ENCODE measurements at places on chromosomes 3 and 15. TPM values are rescaled to one million over a fixed set of nuclear protein-coding genes. Genes with fewer than 3 reads are reported as not detected.
A peak's percentile ranks its signal among the peaks of the same experiment; 100 is the strongest.

HDC gene
- 2.7 TPM for total RNA-seq

SHC4 gene
- 21.2 TPM for total RNA-seq

TMEM158 gene
- 0.66 TPM for total RNA-seq

SLMAP gene
- 53.4 TPM for total RNA-seq

ABHD5 gene
- 19.5 TPM for total RNA-seq

TRPM1 gene
- not detected for total RNA-seq

INKA1 gene
- total RNA-seq: 1.1 TPM

SLC12A1 gene
- total RNA-seq: not detected

A4GNT gene
- total RNA-seq: not detected

DNA sequence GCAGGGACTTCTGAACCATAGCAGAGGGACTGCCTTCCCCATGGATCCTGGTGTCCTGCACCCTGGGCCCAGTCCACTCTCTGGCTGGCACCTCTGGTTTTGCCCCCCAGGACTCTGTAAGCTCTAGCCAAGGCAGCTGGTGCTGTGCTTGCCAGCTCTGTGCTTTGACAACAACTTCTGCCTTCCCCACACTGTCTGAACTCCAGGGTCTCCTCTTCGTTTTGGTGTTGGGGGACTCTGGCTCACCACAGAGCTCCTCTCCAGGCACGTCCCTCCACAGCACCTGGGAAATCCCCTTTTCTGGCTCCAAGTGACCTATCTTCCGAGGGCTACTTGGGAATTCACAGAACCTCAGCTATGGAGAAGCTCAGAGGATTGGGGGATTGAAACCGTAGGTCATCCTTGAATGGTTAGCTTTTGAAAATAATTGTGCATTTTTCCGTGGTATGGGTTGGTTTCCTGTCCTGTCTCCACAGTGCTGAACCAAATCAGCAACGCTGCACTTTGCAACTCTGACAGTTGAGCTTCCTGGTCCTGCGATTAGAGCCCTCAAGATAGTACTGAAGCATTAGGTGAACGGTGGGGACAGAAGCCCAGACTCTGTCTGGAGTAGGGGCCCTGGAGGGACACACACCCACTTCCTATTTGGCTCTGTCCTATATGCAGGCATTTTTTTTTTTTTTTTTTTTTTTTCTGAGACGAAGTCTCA is 152.4 kb downstream of the APBA2 start:
- DNase-seq: no peak
- H3K4me1 ChIP-seq: peaks cover 10% of the 10 kb centered on the region
- no peak overlapping the region for H3K4me3 ChIP-seq
- no peak overlapping the region for H3K27ac ChIP-seq

DNA sequence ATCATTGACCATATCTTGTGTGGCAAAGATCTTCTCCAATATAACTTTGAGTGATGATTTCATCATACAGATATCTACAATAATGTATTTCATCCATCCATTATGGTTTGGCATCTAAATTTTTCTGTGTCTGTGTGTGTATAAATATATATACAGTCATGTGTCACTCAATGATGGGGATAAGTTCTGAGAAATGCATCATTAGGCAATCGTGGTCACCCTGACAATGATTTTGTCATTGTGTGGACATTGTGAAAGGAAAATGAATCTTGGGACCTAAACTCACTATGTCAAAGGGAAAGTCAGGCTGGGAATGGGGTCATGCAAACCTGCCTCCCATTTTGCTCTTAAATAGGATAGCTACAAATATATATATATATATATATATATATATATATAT is 12.4 kb downstream of the CFAP161 start:
- no peak for DNase-seq
- peaks cover 14% of the 10 kb centered on the region for H3K27me3 ChIP-seq
- H3K4me3 ChIP-seq: no peak overlapping the region
- no peaks in the 10 kb centered on the region for H3K36me3 ChIP-seq
- no peak overlapping the region for H3K27ac ChIP-seq
- peaks cover 2% of the 10 kb centered on the region for H3K4me1 ChIP-seq

DNA sequence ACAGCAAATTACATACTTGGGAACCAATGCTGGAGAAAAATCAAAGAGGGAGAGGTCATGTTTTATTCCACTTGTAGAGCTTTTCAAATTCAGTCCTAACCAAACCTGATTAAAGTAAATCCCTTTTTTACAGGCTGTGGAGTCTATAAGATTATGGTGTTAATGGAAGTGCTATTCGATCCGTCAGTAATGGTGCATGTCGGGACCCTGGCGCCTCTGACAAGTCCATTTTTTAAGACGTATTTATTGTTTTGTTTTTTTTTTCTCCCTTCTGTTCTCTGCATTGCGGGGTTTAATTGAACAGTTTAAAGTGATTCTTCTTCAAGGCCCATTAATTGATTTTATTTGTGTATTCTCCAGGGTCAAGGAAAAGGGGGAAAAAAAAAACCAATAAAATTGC is 725.9 kb downstream of the TUSC7 start:
- no peaks in the 10 kb centered on the region for H3K36me3 ChIP-seq
- H3K4me1 ChIP-seq: no peaks in the 10 kb centered on the region
- H3K27me3 ChIP-seq: no peaks in the 10 kb centered on the region
- H3K4me3 ChIP-seq: no peak overlapping the region
- DNase-seq: no peak
- H3K27ac ChIP-seq: no peak overlapping the region

- H3K4me3 ChIP-seq: peak overlapping the region; percentile 76
- H3K36me3 ChIP-seq: no peaks in the 10 kb centered on the region
- H3K4me1 ChIP-seq: peaks cover 72% of the 10 kb centered on the region
- DNase-seq: peak; percentile 80
- H3K27me3 ChIP-seq: no peaks in the 10 kb centered on the region
- H3K27ac ChIP-seq: peak overlapping the region; percentile 93
Observed at GRCh38 chr3:195550723-195551122, 7.6 kb upstream of the PPP1R2 start.

- H3K4me3 ChIP-seq: no peak overlapping the region
- H3K27ac ChIP-seq: no peak overlapping the region
- H3K4me1 ChIP-seq: no peaks in the 10 kb centered on the region
Observed at GRCh38 chr3:10581716-10582115, 76.3 kb upstream of the ATP2B2 start.

DNA sequence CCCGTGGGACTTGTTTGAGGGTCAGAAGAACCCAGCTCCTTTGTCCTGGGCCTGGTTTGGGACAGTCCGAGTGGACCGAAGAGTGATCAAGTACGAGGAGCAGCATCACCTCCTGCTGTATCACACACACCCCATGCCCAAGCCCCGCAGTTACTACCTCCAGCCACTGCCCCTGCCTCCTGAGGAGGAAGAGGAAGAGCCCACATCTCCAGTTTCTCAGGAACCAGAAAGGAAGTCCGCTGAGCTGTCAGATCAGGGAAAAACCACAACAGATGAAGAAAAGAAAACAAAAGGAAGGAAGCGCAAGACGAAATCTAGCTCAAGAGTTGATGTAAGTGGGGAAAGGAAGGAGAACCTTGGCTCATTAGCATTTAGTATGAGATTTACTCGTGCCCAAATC is 3.3 kb upstream of the P2RY12 start:
- H3K4me1 ChIP-seq: peaks cover 8% of the 10 kb centered on the region
- no peak for DNase-seq
- no peak overlapping the region for H3K4me3 ChIP-seq
- H3K27me3 ChIP-seq: peaks cover 7% of the 10 kb centered on the region
- H3K27ac ChIP-seq: no peak overlapping the region

DNA sequence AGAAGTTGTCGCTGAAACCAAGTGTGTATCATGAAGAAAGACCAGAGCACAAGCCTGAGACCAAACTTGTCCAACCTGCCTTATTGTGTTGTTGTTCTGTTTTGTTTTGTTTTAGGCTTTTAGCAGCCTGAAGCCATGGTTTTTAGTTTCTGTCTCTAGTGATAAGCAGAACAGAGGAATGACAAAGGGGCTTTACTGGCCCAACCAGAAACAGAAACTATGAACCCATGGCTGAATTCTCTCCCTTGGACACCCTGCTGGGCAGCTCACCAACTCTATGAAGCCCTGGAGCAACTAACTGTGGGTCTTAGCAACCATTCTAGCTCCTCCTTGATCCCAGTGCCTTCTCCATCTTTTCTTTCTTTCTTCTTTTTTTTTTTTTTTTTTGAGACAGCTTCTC is 30.3 kb downstream of the HCLS1 start:
- H3K4me1 ChIP-seq: peaks cover 2% of the 10 kb centered on the region
- H3K4me3 ChIP-seq: no peak overlapping the region

GRCh38 chr15:66783725-66784124 is 81.7 kb downstream of the SMAD6 start:
- H3K27ac ChIP-seq: no peak overlapping the region
- H3K27me3 ChIP-seq: no peaks in the 10 kb centered on the region
- H3K4me1 ChIP-seq: no peaks in the 10 kb centered on the region
- no peaks in the 10 kb centered on the region for H3K36me3 ChIP-seq

DNA sequence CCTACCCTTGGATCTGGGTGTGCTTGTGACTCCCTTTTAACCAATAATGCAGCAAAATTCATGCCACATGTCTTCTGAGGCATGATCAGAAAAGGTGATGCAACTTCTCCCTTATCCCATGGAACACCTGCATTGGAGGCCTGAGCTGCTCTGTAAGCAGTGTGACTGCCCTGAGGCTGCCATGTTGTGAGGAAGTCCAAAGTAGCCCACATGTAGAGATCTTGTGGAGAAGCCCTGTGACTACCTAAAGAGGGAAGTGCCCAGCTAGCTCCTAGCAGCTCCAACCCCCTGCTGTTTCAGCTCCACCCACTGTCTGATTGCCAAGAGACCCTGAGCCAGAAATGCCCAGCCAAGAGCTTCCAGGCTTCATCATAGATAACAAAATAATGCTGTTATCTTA is 6.4 kb upstream of the NR1D2 start:
- H3K36me3 ChIP-seq: no peaks in the 10 kb centered on the region
- peaks cover 32% of the 10 kb centered on the region for H3K27me3 ChIP-seq
- no peak overlapping the region for H3K27ac ChIP-seq
- DNase-seq: no peak

- peak overlapping the region; percentile 88 for H3K27ac ChIP-seq
- no peaks in the 10 kb centered on the region for H3K36me3 ChIP-seq
- H3K4me1 ChIP-seq: peaks cover 41% of the 10 kb centered on the region
- H3K27me3 ChIP-seq: peaks cover 8% of the 10 kb centered on the region
- H3K4me3 ChIP-seq: peak overlapping the region; percentile 7
- no peak for DNase-seq
Observed at GRCh38 chr15:52013151-52013791, 5.7 kb upstream of the MAPK6 start.

DNA sequence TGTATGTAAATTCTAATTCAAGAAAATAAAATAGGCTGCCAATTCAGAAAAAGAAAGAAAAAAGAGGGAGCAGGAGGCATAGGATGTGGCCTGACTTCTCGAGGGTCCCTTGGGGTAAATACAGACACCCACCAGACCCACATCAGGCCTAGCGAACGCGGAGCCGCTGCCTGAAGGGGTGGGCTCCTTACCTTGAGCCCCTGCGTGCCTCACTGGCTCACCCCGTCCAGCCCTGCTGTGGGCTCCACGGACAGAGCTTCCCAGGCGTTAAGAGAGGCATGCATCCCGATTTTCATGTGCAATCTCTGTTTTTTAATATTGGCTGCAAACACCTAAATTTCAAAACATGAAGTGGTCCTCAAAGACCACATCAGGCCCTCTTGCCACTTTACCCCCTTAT is 257.8 kb downstream of the PLCL2 start:
- DNase-seq: no peak
- H3K4me3 ChIP-seq: no peak overlapping the region
- peaks cover 3% of the 10 kb centered on the region for H3K27me3 ChIP-seq
- peaks cover 36% of the 10 kb centered on the region for H3K4me1 ChIP-seq

DNA sequence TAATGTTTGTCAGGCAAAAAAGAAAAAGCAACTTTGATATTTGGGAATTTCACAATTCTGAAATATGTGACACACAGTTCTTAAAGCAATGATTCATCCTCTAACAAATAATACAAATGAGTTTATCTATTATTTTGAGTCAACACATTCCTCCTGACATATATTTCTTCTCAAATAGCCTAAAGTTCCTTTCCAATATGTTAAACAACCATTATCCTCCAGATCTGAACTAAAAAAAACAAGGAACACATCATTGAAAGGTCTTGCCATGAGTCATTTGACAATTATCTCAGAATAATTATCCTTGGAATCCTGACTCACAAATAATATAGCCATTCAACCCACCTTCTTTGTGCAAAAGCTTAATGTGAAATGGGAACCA is 208.7 kb upstream of the CDIN1 start:
- DNase-seq: no peak
- H3K27ac ChIP-seq: no peak overlapping the region
- H3K4me3 ChIP-seq: no peak overlapping the region
- no peaks in the 10 kb centered on the region for H3K36me3 ChIP-seq

- no peaks in the 10 kb centered on the region for H3K36me3 ChIP-seq
- H3K27me3 ChIP-seq: peaks cover 63% of the 10 kb centered on the region
- DNase-seq: no peak
Observed at GRCh38 chr3:45889337-45889736, 3.0 kb downstream of the CCR9 start.

DNA sequence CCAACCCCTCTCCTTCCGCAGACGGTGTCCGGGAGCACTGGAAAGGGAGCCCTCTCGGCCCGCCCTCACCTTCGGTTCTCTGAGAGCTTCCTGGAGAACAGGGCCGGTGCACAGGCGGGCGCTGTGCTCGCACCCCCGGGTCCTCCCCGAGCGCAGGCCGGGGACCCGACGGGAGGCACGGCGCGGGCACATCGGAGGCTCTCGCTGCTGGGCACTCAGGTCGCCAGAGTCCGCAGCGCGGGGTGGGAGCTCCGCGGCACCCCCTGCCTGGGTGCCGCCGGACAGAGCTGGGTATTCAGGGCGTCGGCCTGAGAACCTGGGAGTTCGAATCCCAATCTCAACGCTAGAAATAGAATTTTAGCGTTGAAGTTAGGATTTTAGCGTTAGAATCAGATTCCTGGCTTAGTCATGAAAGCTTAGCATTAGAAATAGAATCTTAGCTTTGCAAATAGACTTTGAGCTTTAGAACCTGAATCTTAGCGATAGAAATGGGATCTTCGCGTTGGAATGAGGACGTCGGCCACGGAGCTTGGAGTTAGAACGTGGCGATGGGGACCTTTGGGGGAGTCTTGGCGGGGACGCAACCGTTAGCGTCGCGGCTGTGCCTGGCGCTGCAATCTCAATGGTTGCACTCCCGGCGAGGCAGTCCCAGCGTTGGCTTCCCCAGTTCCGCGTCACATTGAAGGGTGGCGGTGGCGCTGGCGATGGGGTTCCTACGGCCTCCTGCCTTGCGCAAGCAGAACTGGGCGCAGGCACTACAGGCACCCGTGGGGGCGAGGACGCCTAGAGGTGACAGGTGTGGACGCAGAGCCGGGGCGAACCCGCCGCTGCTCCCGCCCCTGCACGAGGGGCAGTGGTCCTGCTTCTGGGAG is 549 bp downstream of the TRH start:
- H3K36me3 ChIP-seq: no peaks in the 10 kb centered on the region
- H3K4me3 ChIP-seq: peak overlapping the region; percentile 57

- H3K4me1 ChIP-seq: peaks cover 17% of the 10 kb centered on the region
Observed at GRCh38 chr3:20185331-20185678, 701 bp downstream of the SGO1 start.

GRCh38 chr3:61892891-61893290 is 331.5 kb downstream of the PTPRG start:
- no peak overlapping the region for H3K4me3 ChIP-seq
- no peak overlapping the region for H3K27ac ChIP-seq
- H3K27me3 ChIP-seq: peaks cover 7% of the 10 kb centered on the region
- DNase-seq: no peak
- peaks cover 9% of the 10 kb centered on the region for H3K4me1 ChIP-seq

GRCh38 chr3:9279966-9280365 is 30.5 kb upstream of the SRGAP3 start:
- H3K27ac ChIP-seq: no peak overlapping the region
- H3K27me3 ChIP-seq: no peaks in the 10 kb centered on the region
- H3K4me1 ChIP-seq: no peaks in the 10 kb centered on the region
- H3K4me3 ChIP-seq: no peak overlapping the region

- H3K4me1 ChIP-seq: peaks cover 2% of the 10 kb centered on the region
- no peak overlapping the region for H3K4me3 ChIP-seq
- no peaks in the 10 kb centered on the region for H3K36me3 ChIP-seq
- no peak overlapping the region for H3K27ac ChIP-seq
- peaks cover 32% of the 10 kb centered on the region for H3K27me3 ChIP-seq
Observed at GRCh38 chr3:170413291-170413690, 5.4 kb upstream of the CLDN11 start.
